Stimulated activated CD8-positive, alpha-beta memory T cell treated with anti-CD3 and anti-CD28 coated beads, Interleukin-4, amount 100 ng/mL, for 4 hours (primary cell): ENCODE measurements at places on chromosomes 11 and 22.

- no peak for DNase-seq
These were observed 144.5 kb downstream of the DBX1 start for GRCh38 chr11:20015529-20016427.

GRCh38 chr11:123580137-123580536 is 74.3 kb downstream of the SCN3B start:
- no peak for DNase-seq

GRCh38 chr11:16977994-16978315 is 36.3 kb downstream of the PLEKHA7 start:
- DNase-seq, result no peak

DNA sequence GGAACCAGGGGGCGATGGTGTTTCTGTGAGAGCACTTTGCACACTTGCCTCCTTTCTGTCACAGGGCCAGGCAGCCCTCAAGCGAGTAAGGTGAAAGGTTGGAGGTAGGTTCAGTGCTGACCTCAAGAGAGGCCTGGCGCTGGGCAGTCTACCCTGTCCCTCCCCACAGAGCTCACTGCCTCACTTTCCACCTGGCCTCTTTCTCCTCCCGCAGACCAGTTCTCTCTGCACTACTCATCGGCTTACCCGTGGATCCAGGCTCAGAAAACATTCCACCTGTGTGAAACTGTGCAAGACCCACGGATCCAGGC is 16.8 kb downstream of the APOL5 start:
- DNase-seq, result no peak
